ENCODE measurements at places on chromosomes 2 and 18.

GRCh38 chr2:66531567-66531966, 96.6 kb downstream of the MEIS1 start:
- DNase-seq, result no peak

DNA sequence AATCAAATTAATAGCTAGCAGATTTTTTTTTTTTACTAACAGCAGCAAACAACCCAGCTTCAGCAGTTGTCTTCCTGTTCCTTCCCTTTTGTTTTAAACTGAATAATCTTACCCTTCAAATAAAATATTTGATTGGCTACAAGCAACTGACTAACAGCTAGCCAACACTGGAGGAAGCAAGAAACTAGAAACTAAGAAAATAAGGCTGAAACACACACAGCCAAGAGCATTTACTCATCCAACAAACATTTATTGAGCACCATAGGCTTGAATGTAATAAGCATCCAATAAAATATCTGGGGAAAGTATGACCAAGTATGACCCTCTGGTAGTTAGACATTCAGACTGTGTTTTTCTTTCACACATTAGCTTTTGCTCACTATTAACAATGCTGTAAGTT, 189.2 kb downstream of the CD226 start:
- DNase-seq, result no peak

DNA sequence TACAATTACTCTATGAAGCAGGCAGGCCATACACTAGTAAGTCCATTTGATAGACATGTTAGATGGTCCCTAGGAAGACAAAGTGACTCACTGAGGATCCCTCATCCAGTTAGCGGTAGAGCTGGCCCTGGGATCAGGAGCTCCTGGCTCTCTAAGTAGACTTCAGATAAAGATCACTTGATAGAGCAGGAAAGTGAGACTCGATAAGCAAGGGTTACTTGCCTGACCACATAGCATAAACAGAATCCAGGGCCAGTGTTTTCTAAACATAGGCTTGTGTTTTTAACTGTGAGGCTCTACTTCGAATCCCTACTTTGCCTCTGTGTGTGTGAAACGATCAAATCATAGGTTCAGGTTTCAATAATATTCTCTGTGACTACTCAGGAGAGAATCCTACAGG, 355.2 kb upstream of the TRIB2 start:
- no peak for DNase-seq

GRCh38 chr2:111148225-111148873, 27.6 kb downstream of the BCL2L11 start:
- DNase-seq, result no peak

GRCh38 chr2:151422917-151423439, 13.3 kb downstream of the RIF1 start:
- DNase-seq, result no peak

All from spinal cord (tissue), 10 donors.